Effector memory CD4-positive, alpha-beta T cell (primary cell): ENCODE measurements at places on chromosomes 2 and 18.

DNA sequence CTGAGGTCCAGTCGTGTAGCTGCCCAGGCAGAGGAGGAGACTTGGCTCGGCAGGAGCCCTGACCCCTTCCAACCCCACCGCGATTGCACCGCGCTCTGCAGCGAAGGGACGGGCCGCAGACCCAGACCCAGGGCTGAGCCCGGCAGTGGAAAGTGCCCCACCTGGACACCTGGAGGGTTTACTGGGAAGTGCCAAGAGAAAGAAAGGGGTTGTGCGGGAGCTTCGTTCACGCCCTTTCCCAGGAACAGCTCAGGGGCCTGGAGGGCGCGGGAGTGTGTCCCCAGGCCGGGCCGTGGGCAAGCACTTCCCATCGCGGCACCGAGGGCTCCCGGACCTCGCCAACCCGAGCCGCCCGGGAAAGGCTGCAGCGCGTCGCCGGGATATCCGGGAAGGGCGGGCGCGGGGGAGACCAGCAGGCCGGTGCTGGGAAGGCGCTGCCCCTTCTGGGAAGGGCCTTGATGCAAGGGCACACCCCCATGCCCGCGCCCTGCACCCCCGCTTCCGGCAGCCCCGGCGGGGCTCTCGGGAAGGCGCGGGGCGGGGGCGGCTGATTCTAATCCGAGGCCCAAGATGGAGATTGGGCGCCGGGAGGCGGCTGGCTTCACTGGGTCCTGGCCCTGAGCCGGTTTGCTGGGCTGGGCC is 36.1 kb upstream of the MRPL33 start:
- DNase-seq = peak; percentile 1

GRCh38 chr2:61177727-61178549 is 15.9 kb downstream of the C2orf74 start:
- DNase-seq = no peak

DNA sequence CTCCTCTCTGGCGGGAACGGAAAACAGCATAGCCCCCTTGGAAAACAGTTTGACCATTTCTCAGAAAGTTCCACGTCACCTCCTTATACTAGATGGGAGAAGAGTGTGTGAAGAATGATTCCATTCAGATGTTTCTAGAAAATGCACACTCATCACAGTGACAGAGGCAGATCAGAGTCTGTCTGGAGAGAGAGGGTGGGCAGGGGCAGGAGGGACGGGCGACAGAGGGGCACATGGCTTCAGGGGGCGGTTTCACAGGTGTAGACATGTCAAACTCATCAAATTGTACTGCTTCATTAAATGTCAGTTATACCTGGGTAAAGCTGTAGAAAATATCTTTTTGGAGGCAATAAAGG is 88.8 kb upstream of the TAF1B start:
- DNase-seq = no peak

DNA sequence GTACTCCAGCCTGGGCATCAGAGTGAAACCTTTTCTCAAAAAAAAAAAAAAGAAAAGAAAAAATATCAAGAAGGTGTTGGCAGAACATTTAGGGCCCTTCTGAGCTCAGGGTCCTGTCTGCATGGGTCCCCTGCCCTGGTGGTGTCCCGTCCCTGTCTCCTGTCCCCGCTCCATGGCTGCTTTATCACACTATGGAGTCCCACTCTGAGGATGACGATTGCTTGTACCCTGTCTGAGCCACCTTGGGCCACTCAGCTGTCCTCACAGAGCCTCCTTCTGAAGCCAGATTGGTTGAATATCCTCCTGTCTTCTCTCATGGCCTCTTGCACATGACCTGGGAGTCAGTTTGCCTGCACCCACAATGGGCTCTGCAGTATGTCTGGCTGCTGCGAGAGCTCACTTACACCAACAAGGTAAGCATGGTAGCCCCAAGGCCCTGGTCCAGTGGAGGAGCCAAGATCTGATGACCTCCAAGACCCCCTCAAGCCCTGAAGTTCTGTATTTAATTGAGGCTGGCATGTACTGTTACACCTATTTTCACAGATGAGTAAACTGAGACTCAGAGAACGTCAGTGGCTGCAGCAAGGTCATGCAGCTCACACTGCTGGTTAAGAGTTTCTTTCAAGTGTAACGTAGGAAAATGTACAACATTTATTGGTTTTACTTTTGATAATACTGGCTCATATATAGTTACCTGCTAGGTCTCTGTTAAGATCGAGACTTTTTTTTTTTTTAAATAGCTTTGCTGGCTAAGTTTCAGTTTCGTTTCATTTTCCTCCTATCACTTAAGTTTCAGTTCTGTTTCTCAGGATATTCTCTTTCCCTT is 16.9 kb upstream of the ZCCHC2 start:
- no peak for DNase-seq

GRCh38 chr18:63099848-63100629 is 219.5 kb downstream of the BCL2 start:
- no peak for DNase-seq

- DNase-seq = no peak
Measured at GRCh38 chr2:217244815-217245214, 385.0 kb upstream of the TNP1 start.

DNA sequence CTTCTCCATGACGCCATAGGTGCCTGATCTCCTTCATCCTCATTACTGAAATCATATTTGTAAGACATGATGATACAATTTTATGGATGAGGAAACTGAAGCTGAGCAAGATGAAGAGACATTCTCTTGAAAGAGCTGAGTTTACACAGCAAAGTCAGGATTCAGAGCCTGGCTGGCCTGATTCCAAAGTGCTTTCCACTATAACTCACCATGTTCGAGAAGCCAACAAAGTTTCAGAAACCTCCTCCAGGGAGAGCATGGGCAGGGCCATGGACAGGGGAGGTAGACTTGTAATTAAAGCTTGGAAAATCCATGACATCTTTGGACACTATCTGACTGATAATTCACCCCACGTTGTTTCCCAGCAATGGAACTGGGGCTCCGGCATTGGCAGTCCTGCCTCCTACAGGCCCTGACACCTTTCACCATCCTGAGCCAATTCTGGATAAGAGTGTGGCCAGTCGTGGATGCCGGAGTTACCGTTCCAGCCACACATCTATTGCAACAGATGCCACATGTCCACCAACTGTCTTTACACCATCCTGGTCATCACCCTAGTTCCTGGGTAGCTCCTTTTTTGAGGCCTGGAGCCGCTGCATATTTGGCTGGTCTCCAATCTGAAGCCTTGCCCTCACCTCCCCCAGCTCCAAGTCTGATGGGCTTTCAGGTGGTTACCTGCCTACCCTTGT is 85.0 kb upstream of the PPP1CB start:
- DNase-seq = no peak

GRCh38 chr2:231392431-231393148 is 2.9 kb upstream of the B3GNT7 start:
- DNase-seq = no peak

DNA sequence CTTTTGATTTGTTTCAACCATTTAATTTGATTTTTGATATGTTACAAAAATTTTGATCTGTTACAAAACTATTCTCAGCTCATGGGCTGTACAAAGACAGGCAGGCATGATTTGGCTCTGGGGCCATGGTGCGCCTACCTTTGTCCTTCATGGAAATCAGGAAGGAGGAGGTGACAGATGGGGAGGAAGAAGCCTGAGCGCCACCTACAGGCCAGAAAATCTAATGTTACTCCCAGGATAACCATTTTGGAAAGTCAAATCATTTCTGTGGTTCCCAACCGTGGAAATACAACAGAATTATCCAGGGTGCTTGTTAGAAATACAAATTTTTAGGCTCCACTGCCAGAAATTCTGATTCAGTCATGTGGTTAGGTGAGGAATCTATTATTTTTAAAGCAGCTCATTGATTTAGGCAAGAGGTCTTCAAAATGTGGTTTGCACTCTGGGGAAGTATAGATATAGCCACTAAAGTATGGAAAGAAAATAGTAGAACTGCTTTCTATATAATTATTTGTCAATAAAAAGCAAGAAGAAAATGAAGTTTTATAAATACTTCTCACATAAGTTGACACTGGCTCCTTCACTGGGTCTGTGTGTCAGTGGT is 93.9 kb downstream of the EVA1A start:
- DNase-seq = no peak

DNA sequence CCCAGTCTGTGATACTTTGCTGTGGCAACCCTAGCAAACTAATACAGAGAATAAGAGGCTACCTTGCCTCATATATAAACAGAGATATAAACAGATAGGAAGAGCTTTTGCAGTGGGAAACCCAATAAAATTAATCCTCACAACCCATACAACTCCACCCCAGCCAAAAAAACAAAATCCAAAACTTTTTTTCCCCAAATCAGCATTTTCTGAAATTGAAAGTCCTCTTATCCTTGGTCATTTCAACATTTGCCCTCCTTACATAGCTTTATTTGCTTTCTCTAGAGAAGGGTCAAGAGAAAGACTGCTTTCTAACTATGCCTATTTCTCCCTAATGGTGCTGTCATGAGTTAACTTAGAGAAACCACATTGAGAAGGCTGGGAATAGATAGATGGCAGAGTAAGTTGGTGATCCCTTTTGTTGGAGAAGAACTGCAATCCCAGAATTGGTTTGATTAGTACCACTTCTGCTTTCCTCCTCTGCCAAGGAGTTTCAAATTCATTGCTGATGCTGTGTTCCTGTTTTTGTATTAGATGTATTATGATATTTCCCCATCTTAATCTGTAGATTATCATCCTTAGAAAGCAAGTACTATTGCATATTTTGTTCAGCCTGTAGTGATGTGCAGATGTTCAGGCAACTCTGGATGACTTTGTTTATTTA is 76.5 kb upstream of the B3GNT2 start:
- no peak for DNase-seq

DNA sequence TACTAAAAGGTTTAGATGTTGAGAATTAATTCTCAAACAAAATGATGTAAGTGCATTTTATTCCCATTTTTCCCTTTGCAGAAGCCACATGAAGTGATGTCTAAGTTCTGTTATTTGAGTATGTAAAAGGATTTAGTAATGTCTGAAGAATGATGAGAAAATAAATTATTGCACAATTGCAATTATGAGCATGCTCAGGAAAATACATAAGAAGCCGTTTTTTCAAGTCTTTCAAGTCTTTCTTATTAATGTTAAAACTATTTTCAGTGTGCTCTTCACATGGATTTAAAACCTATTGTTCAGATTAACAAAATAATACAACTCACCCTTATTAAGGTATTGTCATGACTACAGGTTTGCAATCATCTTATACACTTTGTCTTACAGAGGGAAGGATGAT is 331.4 kb upstream of the NETO1 start:
- DNase-seq = no peak

- no peak for DNase-seq
Measured at GRCh38 chr2:133673305-133673905, 105.1 kb upstream of the NCKAP5 start.

DNA sequence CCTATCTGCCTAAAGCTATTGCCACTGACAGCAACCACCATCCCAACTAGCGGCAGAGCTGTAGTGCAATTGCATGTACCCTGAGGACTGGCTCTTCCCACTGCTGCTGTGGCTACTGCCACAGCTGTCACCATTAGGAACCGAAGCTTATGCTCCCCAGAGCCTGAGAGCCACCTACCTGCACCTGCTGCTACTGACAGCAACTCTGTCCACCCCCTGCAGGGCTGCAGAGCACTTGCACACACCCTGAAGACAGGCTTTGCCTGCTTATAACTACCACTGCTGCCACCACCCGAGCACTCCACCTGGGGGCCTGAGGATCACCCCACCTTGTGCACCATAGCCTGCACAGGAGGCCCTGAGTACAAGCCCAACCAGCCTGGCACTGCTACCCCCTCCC is 217.6 kb upstream of the FOSL2 start:
- DNase-seq = no peak

GRCh38 chr18:5295231-5295920 is at the start of gene ZBTB14:
Gene ZBTB14, minus strand, starts transcription at chr18:5295726. Its CDS starts 2,480 bp downstream, at chr18:5293246.
- DNase-seq = peak; percentile 63

DNA sequence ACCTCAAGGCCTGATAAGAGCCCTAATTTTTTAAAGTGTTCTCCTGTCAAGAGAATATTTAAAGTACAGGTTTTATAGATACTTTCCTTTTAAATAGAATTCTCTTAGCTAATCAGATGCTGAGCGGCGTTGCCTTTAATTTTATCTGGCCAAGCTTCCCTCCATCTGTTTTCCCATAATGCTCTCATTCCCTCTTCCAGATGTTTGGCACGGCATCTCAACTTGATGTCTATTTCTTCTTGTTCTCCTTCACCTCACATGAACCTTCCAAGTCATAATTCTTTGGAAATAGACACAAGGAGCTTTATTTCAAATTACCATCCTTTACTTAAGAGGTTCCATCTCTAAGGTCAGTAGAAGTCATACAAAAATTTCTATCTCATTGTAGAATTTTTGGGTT is 76.1 kb upstream of the CPO start:
- DNase-seq = no peak

DNA sequence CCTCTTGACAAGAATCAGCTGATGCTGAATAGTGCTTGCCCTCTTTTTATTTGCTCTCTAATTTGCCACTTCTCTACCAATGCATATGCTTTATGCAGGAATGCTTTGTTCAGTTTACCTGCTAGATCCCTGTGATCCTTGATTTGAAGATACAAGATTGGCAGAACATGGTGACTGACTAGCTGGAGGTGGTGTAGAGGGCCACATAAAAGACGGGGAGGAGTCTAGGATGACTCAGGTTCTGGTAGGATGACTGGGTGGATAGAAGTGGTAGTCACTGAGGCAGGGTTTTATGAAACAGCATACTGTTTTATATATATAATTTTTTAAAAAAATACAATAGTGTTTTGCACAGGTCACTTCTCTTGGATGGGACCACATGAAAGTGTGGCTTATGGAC is 6.3 kb upstream of the ADGRF3 start:
- DNase-seq = no peak

DNA sequence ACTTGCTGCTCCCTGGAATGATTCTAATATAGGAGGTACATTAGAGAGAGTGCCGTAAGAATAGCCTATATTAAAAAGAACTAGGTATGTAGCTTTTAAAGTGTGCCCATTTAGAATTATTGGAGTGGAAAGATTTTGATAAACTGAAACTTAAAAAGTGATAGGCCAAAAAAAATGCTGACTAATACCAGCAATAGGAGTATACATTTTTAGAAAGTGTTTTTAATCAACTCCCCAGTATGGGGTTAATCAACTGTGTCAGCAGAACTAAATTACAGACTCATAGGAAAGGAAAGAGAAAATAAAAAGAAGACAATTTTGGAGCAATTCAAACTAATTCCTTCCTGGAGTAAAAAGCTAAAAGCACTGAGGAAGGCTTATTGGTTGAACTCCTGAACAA is 13.3 kb upstream of the MEIS1 start:
- DNase-seq = no peak

- no peak for DNase-seq
Measured at GRCh38 chr2:120305296-120305695, 40.6 kb upstream of the INHBB start.

DNA sequence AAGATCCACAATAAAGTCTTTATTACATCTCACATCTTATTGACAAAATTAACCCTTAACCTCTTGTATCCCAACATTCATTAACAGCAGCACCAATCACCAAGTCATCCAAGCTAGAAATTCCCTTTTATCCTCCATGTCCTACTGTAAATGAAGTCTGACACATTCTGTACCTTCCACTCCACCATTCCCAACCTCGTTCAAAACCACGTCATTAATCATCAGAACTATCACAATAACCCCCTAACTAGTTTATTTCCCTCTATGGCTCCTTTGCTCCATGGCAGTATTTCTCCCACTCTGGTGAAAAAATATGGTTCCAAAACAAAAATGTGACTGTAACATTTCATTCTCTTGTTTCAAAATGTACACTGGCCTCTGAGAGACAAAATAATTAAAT is 1626.2 kb downstream of the LRP1B start:
- no peak for DNase-seq

GRCh38 chr18:58490238-58490637 is 138.7 kb downstream of the ALPK2 start:
- DNase-seq = no peak
